Right forelimb (tissue), 1 donor: ENCODE measurements at places on chromosomes 1 and 21.
A peak's percentile ranks its signal among the peaks of the same experiment; 100 is the strongest.

DNA sequence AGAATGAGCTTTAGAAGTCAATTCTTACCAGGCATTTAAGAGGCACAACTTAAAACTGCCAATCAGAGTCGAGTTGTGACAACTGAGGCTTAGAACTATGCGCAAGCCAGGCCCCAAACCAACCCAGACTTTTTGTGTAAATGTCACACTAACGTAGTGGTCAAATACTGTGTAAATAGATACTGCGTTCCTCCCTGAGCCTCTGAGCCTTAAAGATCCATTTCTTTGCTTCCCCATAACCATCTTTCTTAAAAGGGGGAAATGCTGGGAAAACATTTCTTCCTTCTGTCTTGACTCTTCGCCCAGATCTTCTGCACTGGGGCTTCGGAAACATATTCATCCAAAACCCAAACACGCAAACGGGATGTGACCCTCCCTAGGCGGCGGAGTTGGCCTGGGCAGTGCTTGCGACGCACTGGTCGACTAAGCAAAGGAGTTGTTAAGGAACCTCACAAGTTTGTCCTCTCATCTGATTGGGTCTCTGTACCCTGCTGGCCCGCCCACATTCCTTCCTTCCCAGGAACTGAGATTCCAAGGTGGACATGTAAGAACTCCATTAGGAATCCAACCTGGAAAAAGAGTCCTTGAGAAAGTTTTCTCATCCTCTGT lies 2.6 kb downstream of the ADAMTS5 start:
- DNase-seq: peak; percentile 85

- DNase-seq: no peak
These were observed 122.8 kb upstream of the IVNS1ABP start for GRCh38 chr1:185439727-185440415.

- DNase-seq: peak; percentile 12
These were observed 396.4 kb upstream of the VAMP3 start for GRCh38 chr1:7374563-7375160.

- DNase-seq: no peak
These were observed 15.6 kb downstream of the DDAH1 start for GRCh38 chr1:85449356-85449755.

- no peak for DNase-seq
These were observed 94.3 kb upstream of the IRF2BP2 start for GRCh38 chr1:234704106-234704887.

DNA sequence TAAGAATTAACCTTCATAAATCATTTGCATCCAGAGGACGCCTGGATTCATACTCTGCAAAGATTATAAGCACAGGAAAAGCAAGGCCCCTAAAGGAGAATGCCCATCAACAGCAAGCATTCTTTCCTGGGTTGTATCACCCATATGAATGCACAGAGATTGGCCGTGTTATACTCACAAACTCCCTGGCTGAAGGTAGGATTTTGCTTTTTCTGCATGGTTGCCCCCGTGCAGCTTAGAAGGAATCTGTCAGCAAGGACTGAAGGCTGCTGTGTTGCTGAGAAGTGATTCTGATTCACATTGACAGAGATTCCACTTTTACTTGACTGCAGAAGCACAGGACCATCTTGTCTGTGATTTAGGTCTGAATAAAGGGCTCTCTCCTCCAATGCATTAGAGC lies 283.0 kb downstream of the LRRIQ3 start:
- DNase-seq: no peak

GRCh38 chr21:38478782-38479181 lies 19.5 kb downstream of the ERG start:
- DNase-seq: no peak

DNA sequence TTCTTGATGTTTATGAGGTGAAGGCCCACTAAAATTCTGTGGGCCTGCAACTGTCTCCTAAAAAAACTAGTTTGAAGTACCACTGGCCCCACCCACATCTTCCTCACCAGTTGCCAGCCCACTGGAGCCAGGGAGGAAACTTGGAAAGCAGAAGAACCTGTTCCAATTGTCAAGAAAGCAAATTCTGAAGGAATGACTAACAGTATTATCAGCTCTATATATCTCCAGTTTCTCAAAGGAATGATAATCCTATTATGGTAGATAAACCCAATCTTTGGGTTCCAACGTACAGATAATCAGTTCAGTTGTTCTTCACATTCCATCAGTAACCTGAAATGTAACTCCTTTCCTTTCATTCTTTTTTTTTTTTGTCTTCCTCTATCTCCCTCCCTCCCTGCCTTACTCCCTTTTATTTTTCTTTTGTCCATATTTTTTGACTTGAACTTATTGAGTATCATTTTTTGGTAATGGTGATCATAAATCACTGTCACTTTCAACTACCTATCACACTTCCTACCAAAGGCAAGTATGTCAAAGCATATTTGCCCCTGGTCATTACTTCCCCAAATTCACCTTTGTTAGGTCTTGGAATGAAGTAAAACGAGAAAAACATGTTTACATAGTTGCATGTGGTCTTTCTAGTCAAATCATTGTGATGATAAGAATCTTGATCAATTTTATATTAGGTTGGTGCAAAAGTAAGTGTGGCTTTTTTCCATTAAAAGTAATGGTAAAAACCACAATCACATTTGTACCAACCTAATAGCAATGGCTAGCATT lies 943.4 kb downstream of the TTLL7 start:
- DNase-seq: no peak

DNA sequence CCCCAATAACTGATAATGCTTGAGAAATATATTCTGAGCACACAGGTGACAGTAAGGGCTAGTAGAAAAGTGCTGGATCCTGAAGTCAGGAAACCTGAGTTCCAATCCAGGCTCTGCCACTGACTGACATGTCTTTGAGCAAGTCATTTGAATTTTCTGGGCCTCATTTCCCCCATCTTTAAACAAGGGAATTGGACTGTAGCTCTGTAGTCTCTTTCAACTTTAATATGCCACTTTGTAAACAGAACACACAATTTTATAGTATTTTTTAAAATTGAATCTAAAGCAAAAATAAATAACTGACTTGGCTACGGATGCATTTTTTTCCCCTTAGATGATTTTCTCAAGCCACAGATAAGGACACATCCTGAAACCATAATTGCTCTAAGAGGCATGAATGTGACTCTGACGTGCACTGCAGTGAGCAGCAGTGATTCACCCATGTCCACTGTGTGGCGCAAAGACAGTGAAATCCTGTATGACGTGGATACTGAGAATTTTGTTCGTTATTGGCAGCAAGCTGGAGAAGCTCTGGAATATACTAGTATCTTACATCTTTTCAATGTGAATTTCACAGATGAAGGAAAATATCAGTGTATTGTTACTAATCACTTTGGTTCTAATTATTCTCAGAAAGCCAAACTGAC lies 37.0 kb downstream of the LRIG2 start:
- no peak for DNase-seq

DNA sequence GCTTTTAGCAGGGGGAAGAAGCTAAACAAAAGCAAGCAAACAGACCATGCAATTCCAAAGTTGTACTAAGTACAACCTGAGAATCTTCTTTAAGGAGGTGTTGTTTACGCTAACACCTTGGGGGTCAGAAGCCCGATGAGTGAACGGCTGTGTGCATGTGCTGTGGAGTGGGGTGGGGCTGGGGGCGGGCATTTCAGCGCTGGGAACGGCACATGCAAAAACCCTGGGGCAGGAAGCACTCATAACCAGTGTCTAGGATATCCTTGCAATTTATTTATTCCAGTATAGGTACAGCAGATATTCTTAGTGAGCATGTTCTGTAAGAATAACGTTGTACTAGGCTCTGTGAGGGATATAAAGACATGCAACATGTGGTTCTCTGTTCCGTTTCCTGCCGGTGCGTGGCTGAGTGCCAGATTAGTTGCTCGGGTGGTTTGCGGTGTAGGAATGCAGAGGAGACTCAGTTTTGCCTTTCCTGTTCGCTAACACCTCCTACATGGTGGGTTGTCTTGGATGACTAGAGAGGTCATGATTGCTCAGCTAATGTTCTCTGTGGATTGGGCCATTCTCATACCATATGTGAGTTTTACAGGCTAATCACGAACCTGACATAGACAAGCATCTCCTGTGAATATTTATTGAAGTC lies 3.7 kb downstream of the FASLG start:
- DNase-seq: no peak

GRCh38 chr1:34980715-34981114 lies 4.4 kb downstream of the TMEM35B start:
- no peak for DNase-seq

DNA sequence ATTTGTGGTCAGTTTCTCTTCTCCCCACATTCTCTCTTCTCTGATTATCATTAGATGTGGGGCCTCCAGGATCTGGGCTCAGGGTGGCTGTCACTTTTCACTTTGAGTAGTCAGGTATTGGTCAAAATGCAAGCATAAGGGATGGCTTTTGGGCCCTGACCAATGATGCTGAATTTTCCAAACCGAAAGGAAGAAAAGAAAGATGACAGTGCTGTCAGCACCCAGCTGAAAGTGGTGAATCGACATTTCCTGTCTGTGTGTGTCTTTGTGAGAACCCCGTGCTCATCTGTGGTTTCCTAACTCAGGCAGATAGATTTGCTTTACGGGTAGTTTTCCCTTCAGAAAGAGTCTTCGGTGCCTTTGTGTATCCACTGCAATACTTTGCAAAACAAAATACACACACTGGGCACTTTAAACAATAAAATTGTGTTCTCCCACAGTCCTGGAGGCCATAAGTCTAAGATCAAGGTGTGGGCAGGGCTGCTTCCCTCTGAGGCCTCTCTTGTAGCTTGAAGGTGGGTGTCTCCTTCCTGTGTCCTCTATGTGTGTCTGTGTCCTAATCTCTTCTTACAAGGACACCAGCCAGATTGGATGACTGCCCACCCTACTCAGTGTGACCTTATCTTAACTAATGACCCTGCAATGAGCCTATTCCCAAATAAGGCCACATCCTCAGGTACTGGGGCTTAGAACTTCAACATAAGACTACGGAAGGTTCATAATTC lies 274.8 kb upstream of the AJAP1 start:
- no peak for DNase-seq

GRCh38 chr1:201307231-201307630 lies 23.9 kb downstream of the PKP1 start:
- no peak for DNase-seq

- peak; percentile 54 for DNase-seq
These were observed 124.6 kb downstream of the TGFBR3 start for GRCh38 chr1:91761295-91761721.

- no peak for DNase-seq
These were observed 353.2 kb downstream of the PTBP2 start for GRCh38 chr1:97074771-97075170.

GRCh38 chr1:66050123-66050522 lies 257.4 kb downstream of the PDE4B start:
- DNase-seq: no peak

DNA sequence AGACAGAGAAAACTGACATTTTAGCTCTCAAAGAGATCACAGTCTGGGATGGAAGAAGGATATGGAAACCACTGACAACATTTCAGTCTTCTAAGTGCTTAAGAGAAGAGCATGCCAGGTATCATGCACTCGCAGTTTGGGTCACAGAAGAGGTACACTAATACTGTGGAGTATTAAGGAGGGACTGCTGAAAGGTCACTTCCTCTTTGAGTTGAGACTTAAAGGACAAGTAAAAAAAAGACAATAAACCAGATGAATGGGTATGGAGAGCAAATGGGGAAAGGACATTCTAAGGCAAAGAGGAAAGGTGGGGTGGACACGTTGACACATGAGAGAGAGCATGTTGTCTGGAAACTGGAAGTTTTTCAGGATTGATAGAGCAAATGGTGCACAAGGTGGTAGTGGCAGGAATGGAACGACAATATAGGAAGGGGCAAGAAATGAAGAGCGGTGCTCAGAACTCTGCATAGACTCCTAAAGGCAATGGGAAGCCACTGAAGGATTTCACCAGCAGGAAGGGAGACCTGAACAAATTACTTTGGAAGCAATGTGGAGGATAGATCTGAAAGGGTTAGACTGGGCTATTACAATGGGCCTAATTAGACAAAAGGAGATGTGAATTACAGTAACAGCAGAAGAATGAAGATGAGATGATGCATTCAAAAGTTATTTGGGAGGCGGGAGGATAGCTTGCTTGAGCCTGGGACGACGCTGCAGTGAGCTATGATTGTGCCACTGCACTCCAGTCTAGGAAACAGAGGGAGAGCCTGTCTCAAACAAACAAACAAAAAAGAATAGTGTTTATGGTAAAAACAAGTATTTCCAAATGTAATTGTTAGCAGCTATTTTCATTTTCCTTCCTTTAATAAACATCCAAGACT lies 11.1 kb downstream of the DIPK1A start:
- no peak for DNase-seq

GRCh38 chr1:109398343-109399225 lies 866 bp upstream of the SORT1 start:
- DNase-seq: no peak

- DNase-seq: no peak
These were observed 187.0 kb downstream of the TPR start for GRCh38 chr1:186188004-186188539.

GRCh38 chr1:5982276-5982675 lies 9.9 kb downstream of the NPHP4 start:
- no peak for DNase-seq

DNA sequence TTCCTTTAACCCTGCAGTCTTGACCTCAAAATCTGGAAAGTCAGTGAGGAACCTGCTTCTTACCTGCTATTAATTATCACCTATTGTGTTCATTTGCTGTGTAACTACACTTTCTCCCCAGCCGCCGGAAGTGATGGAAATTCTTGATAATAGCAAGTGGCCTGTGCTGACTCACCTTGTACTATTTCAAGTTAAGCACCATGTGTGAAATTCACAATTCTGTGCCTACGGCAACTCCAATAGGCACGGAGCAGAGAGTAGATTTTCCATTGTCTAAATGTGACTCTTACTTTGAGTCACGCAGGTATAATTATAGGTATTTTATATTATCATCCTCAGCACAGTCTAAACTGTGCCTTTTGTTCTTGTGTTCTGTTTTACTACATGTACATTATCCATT lies 466.8 kb downstream of the KIF26B start:
- no peak for DNase-seq

DNA sequence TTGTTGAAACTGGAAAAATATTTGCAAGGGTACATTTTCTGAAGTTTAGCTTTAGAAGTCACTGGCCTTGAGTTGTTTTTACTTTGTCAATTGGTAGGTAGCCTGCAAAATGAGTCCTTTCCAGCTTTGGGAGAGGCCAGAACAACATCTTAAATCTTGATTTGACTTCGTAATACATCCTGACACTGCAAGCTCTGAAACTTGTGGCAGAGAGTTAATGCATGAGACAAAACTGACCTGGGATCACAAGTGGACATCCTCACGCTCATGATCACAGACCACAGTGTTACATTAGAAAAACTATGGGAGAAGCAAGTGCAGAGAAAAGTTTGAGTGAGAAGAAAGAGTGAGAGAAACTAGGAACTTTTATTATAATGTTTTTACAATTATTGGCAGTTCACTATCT lies 550.9 kb downstream of the USP25 start:
- DNase-seq: no peak
